Activated naive CD8-positive, alpha-beta T cell treated with anti-CD3 and anti-CD28 coated beads, Interleukin-2, amount 10 ng/mL, durations not matched to agents 7 days and 5 days (primary cell): ENCODE measurements at places on chromosomes 7 and 10.

DNA sequence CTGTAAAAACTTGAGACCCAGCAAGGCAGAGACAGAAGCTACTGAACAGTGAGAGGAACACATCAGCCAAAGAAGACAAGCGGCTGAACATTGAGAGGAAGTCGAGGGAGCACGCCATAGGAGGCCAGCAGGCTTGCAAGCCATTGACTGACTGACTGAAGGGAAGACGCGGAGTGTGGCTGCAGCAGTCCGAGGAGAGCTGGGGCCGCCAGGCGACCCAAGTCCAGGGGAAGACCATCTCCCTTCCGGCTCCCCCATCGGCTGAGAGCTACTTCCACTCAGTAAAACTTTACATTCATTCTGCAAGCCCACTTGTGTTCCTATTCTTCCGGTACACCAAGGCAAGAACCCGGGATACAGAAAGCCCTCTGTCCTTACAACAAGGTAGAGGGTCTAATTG is 167.3 kb upstream of the MBL2 start:
- H3K4me1 ChIP-seq, result no peaks in the 10 kb centered on the region
- no peak overlapping the region for H3K4me3 ChIP-seq

- H3K27ac ChIP-seq, result no peak overlapping the region
- H3K4me3 ChIP-seq, result no peak overlapping the region
- no peaks in the 10 kb centered on the region for H3K36me3 ChIP-seq
These were observed 117.8 kb downstream of the COL28A1 start for GRCh38 chr7:7417851-7418250.

- no peaks in the 10 kb centered on the region for H3K27me3 ChIP-seq
- no peak overlapping the region for H3K27ac ChIP-seq
- no peak overlapping the region for H3K4me3 ChIP-seq
- H3K4me1 ChIP-seq, result no peaks in the 10 kb centered on the region
These were observed 80.5 kb upstream of the ETV1 start for GRCh38 chr7:14069961-14070360.

- no peak overlapping the region for H3K4me3 ChIP-seq
- no peak for DNase-seq
- no peak overlapping the region for H3K27ac ChIP-seq
- H3K4me1 ChIP-seq, result peaks cover 14% of the 10 kb centered on the region
- H3K36me3 ChIP-seq, result peaks cover 8% of the 10 kb centered on the region
- peaks cover 12% of the 10 kb centered on the region for H3K27me3 ChIP-seq
These were observed 6.2 kb downstream of the SFR1 start for GRCh38 chr10:104128214-104128613.

DNA sequence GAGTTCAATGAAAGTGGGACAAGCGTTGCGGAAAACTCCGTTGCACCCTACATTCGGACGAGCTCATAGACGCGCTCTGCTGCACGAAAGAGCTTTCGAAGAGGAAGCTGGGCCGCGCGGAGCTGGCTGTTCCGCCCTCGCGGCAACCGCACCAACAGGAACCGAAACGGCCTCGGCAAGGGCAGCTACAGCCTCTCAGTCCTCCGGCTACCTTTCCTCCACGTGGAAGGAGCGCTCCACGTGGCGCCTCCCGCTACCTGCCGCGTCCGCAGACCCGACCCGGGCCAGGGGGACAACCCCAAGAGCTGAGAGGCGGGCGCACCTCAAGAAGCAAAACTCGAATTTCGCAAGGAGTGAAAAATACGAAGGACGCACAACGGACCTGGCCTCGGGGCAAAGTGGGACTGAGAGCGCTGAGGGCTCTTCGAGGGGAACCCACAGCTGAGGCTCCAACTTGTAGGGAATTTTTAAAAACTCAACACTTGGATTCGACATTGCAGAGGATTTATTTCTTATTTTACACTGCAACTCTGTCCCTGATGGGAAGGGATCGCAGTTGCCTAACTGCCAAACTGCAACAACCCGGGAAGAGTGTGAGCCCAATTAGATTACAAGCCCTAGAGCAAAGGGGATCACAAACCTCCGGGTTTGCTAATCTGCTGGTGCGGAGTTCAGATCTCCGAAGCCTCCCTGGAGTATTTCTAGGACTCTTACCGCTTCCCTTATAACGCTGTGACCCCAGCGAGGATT is 1.4 kb downstream of the HPSE2 start:
- H3K27ac ChIP-seq, result no peak overlapping the region
- peak overlapping the region; percentile 69 for H3K4me3 ChIP-seq
- H3K4me1 ChIP-seq, result peaks cover 13% of the 10 kb centered on the region
- peaks cover 90% of the 10 kb centered on the region for H3K27me3 ChIP-seq
- peaks cover 1% of the 10 kb centered on the region for H3K36me3 ChIP-seq
- peak; percentile 66 for DNase-seq
